ENCODE measurements at places on chromosomes 2 and 18. TPM values are rescaled to one million over a fixed set of nuclear protein-coding genes. Genes with fewer than 3 reads are reported as not detected.

MBD5 gene
- total RNA-seq, result 34.4 TPM

GYPC gene
- 7.2 TPM for total RNA-seq

EFHD1 gene
- total RNA-seq, result 2.7 TPM

FAM110C gene
- total RNA-seq, result 26.6 TPM

CHST9 gene
- not detected for total RNA-seq

RBM44 gene
- 0.34 TPM for total RNA-seq

DNA sequence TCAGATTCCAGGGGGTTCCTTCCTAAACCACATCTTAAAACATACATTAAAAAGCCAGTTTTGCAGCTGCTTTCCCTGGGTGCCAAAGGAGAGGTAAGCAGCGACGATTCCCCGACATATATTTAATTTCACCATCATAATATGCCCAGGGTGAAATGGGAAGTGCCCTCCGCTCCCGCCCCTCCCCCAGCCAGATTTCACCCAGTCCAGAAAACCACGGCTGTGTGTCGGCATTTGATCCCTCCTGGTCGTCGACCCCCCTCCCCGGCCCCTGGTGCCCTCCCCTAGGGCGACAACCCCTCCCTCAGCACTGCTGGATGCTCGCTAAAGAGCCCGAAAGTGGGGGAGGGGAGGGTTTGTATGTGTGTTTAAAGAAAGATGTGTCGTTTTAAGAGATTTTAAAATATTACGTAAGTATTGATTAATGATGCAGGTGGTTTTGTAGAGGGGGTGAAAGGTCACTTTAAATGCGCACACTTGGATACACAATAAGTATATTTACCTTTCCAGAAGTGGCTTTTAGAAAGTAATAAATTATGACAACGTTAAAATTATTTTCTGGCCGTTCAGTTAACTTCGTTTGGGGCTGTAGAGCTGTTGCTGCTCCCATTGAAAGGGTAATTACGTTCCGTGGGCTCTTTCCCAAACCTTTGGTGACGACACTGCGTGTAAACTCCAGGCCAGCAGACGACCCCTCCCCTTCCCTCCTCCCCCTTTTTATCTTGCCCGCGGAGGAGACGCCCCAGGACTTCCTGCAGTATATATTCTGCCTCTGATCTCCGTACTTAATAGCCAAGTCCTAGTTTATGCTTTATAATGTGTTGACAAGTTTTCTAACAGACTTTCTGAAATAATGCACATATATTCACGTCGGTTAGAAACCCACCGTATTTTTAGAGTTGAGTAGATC lies 3.4 kb upstream of the BCL11A start:
- DNase-seq, result peak; percentile 45

GRCh38 chr2:36650031-36650829 lies 46.3 kb upstream of the VIT start:
- DNase-seq, result peak; percentile 58

GRCh38 chr2:208359632-208359986 lies 47.0 kb upstream of the PTH2R start:
- no peak for DNase-seq

DNA sequence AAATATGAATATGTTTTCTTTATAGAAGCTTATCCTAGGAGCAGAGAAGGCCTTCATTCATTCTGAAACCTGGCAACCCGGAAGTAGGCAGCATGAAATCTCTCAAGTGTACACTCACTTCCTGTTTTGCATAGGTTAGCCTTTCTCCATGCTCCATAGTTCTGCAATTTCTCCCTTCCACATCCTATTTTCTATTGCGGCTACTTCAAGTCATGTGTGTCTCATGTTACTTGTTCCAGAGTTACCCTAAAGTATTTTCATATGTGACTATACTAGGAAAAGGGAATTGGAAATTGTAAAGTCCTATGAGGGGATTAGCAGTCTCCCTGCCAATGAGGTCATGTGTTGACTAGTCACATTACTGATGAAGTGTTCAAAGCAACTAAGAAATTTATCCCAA lies 320.6 kb downstream of the NCKAP5 start:
- DNase-seq, result no peak

DNA sequence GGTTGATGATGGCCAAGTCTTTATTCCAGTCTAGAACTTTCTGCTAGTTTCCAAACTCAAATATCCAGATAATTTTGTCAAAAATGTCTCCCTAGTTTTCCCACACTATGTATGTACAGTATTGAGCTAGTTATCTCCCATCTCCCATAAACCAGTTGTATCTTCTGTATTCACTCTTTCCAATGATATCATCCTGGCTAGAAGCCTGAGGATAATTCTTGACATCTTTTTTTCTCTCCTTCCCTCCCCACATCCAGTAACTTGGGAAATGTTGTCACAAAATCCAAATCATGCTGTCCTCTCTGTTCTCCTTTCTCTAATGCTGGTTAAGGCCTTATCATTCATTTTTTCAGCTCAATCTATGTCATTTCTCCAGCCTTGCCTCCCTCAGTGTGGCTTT lies 553.8 kb upstream of the FANCL start:
- no peak for DNase-seq

DNA sequence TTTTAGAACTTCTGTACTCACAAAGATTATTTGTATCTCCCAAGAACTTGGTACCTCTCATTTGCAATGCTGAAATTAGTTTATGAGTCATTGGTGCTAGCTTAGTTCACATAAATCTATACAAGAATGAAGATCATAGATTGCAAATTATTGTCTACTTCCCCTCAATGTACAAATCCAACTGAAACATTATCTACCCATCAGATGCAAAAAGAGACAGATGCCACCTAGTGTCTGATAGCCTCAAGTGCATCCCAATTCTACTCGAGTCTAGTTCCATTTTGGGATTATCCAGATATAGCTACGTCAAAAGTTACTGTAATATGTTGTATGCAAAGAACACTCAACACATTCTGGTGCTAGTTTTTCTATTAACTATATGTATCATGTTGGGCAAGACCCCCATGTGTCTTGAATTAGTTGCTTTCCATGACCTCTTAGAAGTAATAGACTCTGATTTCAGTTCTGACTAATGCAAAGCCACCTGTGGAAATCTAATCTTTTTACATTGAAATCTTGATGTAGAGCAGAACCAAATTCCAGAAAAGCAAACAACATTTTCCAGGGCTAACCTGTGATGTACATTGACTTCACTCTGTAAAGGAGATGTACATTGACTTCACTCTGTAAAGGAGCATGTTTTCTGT lies 210.0 kb downstream of the RBM43 start:
- DNase-seq, result peak; percentile 8

- DNase-seq, result no peak
Measured at GRCh38 chr2:23656597-23656973, 270.3 kb downstream of the ATAD2B start.
